ENCODE measurements at places on chromosomes 1 and 21.

DNA sequence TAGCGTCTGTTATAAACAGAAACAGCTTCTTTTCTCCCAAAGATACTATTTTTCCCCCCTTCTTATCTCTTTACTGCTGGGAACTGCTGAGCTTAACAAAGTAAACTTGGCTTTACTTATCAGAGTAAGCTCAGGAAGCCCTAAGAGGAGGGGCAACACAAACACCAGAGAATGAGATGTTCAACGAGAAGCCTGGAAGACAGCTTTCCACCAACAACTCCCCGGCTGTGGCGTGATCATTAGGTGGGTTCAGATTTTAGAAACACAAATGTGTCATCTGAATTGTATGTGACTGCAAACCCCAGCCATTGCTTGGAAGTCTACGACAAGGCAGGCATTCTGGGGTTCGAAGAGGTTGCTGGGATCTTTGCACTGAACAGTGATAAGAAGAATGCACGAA, 181.2 kb upstream of the ESRRG start:
- no peak for DNase-seq

- DNase-seq = no peak
These were observed 61.3 kb downstream of the NFASC start for GRCh38 chr1:204931768-204932572.

- DNase-seq = no peak
These were observed 186.6 kb upstream of the SPAG17 start for GRCh38 chr1:118371612-118372011.

- no peak for DNase-seq
These were observed 20.6 kb downstream of the C1orf141 start for GRCh38 chr1:67114162-67114561.

DNA sequence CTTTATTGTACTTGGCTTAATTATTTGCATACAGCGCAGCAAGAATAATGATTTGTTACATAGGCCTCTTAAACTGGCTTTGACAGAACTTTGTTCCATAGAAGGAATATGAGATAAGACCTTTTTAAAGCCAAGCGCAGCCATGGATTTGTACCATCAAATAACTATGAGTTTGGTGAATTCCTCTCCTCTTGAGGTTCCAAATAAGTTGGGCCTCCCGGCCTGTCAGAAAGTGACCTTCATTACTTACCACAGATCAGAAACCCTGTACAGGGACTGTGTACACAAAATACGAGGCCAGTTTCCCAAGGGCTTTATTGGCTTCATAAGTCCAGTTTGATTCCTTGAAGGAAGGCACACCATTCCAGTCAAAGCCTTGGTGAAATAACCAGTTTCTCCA, 21.8 kb upstream of the HSD3B1 start:
- DNase-seq = no peak

- DNase-seq = no peak
These were observed 170.0 kb downstream of the LTN1 start for GRCh38 chr21:28822486-28823335.

DNA sequence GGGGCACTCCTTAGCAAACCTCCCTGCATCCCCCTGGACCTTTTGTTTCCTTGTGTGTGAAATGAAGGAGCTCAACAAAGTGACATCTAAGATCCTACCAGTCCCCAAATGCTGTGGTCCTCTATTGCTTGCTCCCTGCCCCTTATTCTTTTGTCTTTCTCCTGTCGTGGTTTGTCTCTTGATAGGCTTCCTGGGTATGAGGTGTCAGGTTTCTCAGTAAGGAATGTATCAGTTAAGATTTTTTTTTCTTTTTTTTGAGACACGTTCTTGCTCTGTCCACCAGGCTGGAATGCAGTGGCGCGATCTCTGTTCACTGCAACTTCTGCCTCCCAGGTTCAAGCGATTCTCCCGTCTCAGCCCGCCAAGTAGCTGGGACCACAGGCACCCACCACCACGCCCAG, 16.8 kb downstream of the CNIH3 start:
- DNase-seq = no peak

All from activated T-cell treated with anti-CD3 and anti-CD28 coated beads, Interleukin-2, amount 50 U/mL, for 48 hours (primary cell).